ENCODE measurements at places on chromosomes 2 and 18.

GRCh38 chr2:238989484-238989883, 141.6 kb downstream of the TWIST2 start:
- no peak for DNase-seq

- no peak for DNase-seq
Measured at GRCh38 chr2:80030135-80030534, 274.4 kb downstream of the LRRTM1 start.

- DNase-seq, result no peak
Measured at GRCh38 chr2:188146888-188147287, 144.8 kb upstream of the GULP1 start.

- DNase-seq, result no peak
Measured at GRCh38 chr2:25358249-25358815, 16.6 kb upstream of the DNMT3A start.

GRCh38 chr2:182906454-182906853, 40.0 kb upstream of the FRZB start:
- no peak for DNase-seq

DNA sequence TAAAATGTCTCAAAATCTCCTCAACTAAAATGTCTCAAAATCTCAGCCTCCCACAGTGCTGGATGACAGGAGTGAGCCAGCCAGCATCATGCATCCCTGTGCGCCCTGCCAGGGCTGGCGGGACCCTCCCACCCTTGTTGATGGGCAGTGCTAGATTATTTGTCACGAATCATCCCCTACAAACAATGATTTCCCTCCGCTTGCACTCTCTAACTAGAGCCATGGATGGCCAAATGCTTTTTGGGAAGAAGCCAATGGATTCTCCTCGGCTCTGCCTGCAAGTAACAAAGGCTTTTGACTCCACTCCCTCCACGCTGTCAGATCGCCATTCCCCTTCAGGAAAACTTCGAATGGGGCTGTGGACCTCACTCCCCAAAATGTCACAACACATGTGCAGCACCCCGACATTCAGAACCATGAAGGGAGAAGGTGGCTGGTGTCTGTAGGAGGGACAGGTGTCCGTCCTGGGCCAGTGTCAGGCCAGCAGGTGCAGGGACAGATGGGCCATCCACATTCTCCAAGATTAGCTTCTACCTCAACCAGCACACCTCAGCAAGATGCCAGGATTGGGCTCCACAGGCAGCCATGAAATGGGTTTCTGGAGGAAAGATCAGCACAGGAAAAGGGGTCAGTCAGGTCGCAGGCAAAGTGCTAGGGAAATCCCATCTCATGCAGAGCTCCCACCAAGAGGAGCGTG, 11.5 kb downstream of the AMER3 start:
- no peak for DNase-seq

DNA sequence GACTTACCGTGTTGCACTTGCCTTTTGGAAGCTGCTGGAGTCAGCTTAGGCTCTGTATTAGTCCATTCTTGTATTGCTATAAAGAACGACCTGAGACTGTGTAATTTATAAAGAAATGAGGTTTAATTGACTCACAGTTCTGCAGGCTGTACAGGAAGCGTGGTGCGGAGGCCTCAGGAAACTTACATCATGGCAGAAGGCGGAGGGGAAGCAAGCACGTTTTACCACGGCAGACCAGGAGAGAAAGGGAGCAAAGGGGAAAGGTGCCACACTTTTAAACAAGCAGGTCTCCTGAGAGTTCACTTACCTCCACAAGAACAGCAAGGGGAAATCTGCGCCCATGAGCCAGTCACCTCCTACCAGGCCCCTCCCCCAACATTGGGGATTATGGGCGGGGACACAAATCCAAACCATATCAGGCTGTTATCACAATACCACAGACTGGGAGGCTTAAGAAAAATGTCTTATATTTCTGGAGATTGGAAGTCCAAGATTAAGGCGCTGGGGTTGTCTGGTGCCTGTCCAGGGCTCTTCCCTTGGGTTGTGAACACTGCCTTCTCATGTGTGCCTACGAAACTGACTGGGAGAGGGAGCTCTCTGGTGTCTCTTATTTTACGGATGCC, 3.6 kb upstream of the D2HGDH start:
- no peak for DNase-seq

- DNase-seq, result no peak
Measured at GRCh38 chr2:14872779-14873325, 240.3 kb downstream of the LRATD1 start.
